Small intestine (tissue), 16 donors: ENCODE measurements at places on chromosomes 5 and 9. TPM values are rescaled to one million over a fixed set of nuclear protein-coding genes. Genes with fewer than 3 reads are reported as not detected.

Gene SVEP1
- polyA plus RNA-seq = under 0.01 TPM

Gene SLC30A5
- polyA plus RNA-seq = 49.5 TPM

Gene FOXD4L5
- 0.03 TPM for polyA plus RNA-seq

Gene C9orf50
- 0.09 TPM for polyA plus RNA-seq

DNA sequence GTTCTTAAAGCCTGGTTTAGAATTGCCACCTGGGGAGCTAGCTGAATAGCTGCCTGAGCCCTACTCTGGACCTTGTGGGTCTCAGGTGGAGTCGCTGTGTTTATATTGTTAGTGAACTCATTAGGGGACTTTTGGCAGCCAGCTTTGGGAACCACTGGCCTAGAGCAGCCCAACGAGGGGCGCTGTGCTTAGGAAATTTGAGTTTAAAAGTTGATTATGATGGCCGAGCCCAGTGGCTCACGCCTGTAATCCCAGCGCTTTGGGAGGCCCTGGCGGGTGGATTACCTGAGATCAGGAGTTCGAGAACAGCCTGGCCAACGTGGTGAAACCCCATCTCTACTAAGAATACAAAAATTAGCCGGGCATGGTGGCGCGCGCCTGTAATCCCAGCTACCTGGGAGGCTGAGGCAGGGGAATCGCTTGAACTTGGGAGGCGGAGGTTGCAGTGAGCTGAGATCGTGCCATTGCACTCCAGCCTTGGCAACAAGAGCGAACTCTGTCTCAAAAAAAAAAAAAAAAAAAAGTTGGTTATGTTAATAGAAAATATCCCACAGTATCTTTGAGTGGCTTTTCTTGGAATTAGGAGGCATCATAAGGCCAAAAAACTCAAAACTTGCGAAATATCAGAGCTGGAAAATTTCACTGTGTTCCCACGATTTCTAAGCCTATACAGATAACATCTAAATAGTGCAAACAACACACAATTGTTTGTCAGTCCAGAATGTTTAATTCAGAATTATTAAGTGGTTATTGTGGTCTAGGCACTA, 809 bp downstream of the MCCC2 start:
- H3K27me3 ChIP-seq = no peaks in the 10 kb centered on the region
- peaks cover 6% of the 10 kb centered on the region for H3K4me1 ChIP-seq
- H3K36me3 ChIP-seq = no peaks in the 10 kb centered on the region

- H3K4me1 ChIP-seq = no peaks in the 10 kb centered on the region
- H3K27me3 ChIP-seq = no peaks in the 10 kb centered on the region
- no peaks in the 10 kb centered on the region for H3K36me3 ChIP-seq
- no peak overlapping the region for H3K27ac ChIP-seq
These were observed 53.4 kb upstream of the KCNN2 start for GRCh38 chr5:114308508-114308907.

GRCh38 chr5:139458580-139459407, 3.7 kb downstream of the ECSCR start:
- H3K4me3 ChIP-seq = no peak overlapping the region
- peak overlapping the region; percentile 36 for H3K27ac ChIP-seq
- H3K36me3 ChIP-seq = no peaks in the 10 kb centered on the region

DNA sequence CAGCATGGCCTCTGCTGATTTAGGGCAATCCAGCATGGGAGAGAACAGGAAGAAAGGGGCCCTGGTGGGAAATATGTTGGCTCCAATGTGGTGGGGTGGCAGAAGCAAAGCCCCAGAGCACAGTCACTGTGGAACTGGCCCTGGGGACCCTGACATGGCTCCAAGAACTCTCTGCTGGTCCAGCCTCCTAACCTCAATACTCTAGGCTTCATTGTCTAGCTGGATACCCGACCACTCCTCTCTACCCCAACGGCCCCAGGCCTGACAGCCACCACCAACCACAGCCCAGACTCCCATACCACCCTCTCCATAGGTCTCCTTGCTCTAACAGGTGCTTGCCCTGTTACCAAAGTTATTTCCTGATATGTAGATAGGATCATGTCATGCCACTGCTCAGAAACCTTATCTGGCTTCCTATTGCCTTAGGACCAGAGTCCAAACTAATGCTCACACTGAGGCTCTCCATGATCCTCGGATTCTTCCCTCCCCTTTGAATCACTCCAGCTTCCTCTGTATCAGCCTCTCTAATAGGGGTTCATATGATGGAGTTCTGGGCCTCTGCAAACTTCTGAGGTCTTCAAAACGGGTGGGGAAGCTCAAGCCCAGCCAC, 12.9 kb downstream of the ACSL6 start:
- H3K36me3 ChIP-seq = no peaks in the 10 kb centered on the region
- no peak overlapping the region for H3K4me3 ChIP-seq
- H3K4me1 ChIP-seq = peaks cover 41% of the 10 kb centered on the region
- peak overlapping the region; percentile 67 for H3K27ac ChIP-seq
- peak; percentile 82 for DNase-seq
- no peaks in the 10 kb centered on the region for H3K27me3 ChIP-seq

DNA sequence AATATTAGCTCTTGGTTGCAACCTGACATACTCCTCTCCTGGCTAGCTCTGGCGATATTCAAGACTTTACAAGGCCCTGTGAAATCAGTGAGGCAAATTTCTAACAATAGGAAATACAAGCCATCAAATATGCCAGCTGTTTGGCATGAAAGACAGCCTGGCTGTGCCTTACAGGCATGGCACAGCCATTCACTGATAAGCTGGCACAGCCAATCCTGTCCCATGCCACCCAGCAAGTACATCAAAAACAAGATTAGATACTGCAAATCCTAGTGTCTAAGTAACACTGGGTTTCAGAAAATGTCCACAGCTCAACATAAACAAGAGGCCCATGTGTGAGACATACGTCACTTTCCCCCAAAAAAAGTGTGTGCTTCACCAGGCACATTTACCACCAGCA, 1045.8 kb upstream of the DMAC1 start:
- DNase-seq = peak; percentile 60
- H3K36me3 ChIP-seq = no peaks in the 10 kb centered on the region
- H3K27me3 ChIP-seq = no peaks in the 10 kb centered on the region
- no peak overlapping the region for H3K4me3 ChIP-seq
- no peaks in the 10 kb centered on the region for H3K4me1 ChIP-seq
- H3K27ac ChIP-seq = no peak overlapping the region

DNA sequence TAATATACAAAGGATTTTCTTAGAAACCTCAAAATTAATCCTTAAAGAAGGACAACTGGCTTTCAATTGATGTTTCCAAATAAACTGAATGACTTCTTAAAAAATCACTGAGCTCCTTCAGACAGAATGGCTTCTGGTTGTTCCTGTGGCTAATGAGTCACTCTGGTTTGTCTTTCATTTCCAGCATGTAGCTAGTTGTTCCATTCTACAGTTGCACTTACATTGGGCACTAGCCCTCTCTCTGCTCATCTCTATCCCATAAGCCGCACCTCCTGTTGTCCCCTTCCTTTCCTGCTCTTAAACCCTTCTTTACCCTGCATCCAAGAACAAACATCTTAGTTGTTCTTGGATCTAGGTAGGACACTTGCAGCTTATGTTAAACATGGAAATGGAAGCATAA, 235.3 kb upstream of the HAPLN1 start:
- H3K4me1 ChIP-seq = no peaks in the 10 kb centered on the region
- no peak overlapping the region for H3K27ac ChIP-seq
- H3K36me3 ChIP-seq = no peaks in the 10 kb centered on the region
- DNase-seq = no peak
- no peaks in the 10 kb centered on the region for H3K27me3 ChIP-seq

DNA sequence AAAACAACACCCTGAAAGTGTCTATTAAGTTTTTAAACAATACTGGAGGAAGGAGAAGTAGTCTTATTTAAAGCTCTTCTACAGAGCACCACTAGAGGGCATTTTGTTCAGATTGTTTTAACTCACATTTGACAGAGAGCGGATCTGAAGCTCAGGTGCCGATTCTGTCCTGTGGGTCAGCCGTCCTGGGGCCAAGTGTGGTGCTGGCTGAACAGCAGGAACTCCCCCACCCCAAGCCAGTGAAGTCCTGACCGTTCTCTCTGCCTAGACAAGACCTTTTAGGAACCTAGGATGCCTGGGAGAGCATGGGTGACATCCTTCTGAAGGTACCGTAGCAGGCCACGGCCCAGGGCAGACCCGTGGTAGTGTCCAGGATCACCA, 3.9 kb downstream of the EXOC3 start:
- no peak overlapping the region for H3K4me3 ChIP-seq
- H3K27me3 ChIP-seq = no peaks in the 10 kb centered on the region
- peak; percentile 54 for DNase-seq
- H3K4me1 ChIP-seq = peaks cover 5% of the 10 kb centered on the region
- no peak overlapping the region for H3K27ac ChIP-seq

GRCh38 chr9:81416476-81417298, 272.7 kb downstream of the TLE1 start:
- no peak for DNase-seq
- H3K27me3 ChIP-seq = no peaks in the 10 kb centered on the region
- no peak overlapping the region for H3K4me3 ChIP-seq
- no peaks in the 10 kb centered on the region for H3K36me3 ChIP-seq

GRCh38 chr5:112915831-112916230, 6.2 kb downstream of the REEP5 start:
- no peak overlapping the region for H3K27ac ChIP-seq
- H3K36me3 ChIP-seq = no peaks in the 10 kb centered on the region
- no peaks in the 10 kb centered on the region for H3K27me3 ChIP-seq
- H3K4me3 ChIP-seq = no peak overlapping the region
- peaks cover 4% of the 10 kb centered on the region for H3K4me1 ChIP-seq

GRCh38 chr9:22693156-22693555, 246.5 kb downstream of the DMRTA1 start:
- H3K4me1 ChIP-seq = no peaks in the 10 kb centered on the region
- H3K27ac ChIP-seq = no peak overlapping the region
- no peak for DNase-seq
- no peaks in the 10 kb centered on the region for H3K36me3 ChIP-seq
- no peaks in the 10 kb centered on the region for H3K27me3 ChIP-seq

GRCh38 chr9:76643399-76644117, 120.7 kb upstream of the PCA3 start:
- no peak for DNase-seq
- peaks cover 14% of the 10 kb centered on the region for H3K4me1 ChIP-seq
- no peaks in the 10 kb centered on the region for H3K27me3 ChIP-seq
- H3K4me3 ChIP-seq = no peak overlapping the region

DNA sequence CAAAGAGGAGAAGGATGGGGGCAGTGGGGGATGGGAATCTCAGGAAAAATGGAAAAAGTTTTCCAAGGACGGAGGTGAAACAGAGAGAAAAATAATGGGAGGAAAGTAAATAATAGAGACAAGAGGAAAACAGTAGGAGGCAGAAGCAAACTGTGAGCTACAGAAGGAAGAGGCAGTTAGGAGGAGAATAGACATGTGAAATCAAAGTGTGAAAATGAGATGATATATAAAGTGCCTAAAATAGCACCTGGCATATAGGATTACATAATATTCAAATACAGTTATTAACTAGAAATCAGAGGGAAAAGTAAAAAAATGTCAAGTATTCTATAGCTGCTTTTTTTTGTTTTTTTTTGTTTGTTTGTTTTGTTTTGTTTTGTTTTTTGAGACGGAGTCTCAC, 44.0 kb upstream of the PLIN2 start:
- H3K36me3 ChIP-seq = no peaks in the 10 kb centered on the region
- no peak for DNase-seq
- H3K4me1 ChIP-seq = no peaks in the 10 kb centered on the region
